ENCODE measurements at places on chromosomes 12 and 14. TPM values are rescaled to one million over a fixed set of nuclear protein-coding genes. Genes with fewer than 3 reads are reported as not detected.
A peak's percentile ranks its signal among the peaks of the same experiment; 100 is the strongest.

- DNase-seq: no peak
Observed at GRCh38 chr12:117847371-117847770, 121.4 kb downstream of the KSR2 start.

GRCh38 chr12:65892841-65893251 lies 68.6 kb downstream of the HMGA2 start:
- DNase-seq: no peak

DNA sequence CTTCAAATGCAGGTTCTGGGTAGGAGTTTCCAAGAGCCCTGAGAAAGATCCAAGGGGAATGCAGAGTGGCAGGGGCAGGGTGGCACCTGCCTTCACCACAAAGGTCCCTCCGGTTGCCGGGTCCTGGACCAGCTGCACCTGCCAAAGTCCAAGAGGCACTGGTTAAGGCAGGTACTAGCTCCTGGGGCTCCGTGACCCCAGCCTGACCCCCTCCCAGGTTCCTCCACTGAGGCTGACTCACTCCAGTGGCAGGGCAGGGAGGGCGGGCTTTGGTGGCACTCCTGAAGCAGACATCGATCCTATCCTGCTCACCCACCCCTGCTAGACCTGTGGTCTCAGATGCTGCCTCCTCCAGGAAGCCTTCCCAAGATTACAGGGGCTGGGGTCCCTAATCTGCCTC lies 11.4 kb downstream of the RPS6KL1 start:
- no peak for DNase-seq

DNA sequence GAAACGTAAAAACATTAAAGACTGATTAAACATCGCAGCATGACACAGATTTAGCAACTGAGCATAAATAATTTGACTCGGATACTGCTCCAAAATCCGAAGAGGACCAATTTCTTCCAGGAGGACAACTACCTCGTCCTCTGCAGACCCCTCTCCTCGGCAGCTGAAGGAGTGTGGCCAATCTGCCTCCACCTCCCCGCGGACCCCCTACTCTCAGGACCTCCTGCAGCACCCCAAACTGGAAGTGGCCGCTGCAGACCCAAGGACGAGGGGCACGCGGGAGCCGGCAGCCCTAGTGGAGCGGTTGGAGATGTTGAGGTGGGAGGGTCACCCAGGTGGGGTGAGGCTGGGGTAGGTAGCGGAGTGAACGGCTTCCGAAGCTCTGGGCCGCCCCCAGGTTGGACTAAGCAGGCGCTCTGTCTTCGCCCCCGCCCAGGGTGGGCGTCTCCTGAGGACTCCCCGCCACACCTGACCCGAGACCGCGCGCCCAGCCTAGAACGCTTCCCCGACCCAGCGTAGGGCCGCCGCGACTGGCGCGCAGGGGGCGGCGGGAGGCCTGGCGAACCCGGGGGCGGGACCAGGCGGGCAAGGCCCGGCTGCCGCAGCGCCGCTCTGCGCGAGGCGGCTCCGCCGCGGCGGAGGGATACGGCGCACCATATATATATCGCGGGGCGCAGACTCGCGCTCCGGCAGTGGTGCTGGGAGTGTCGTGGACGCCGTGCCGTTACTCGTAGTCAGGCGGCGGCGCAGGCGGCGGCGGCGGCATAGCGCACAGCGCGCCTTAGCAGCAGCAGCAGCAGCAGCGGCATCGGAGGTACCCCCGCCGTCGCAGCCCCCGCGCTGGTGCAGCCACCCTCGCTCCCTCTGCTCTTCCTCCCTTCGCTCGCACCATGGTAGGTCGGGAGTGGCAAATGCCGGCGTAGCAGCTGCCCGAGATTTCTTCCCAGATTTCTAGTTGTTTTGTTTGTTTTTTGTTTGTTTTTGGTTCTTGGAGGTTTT lies at the start of gene CALM1:
Gene CALM1, plus strand, starts transcription at position 689 of the 999 bp plus-strand sequence. Its CDS starts 202 bp downstream, at position 891.
- DNase-seq: peak; percentile 97

DNA sequence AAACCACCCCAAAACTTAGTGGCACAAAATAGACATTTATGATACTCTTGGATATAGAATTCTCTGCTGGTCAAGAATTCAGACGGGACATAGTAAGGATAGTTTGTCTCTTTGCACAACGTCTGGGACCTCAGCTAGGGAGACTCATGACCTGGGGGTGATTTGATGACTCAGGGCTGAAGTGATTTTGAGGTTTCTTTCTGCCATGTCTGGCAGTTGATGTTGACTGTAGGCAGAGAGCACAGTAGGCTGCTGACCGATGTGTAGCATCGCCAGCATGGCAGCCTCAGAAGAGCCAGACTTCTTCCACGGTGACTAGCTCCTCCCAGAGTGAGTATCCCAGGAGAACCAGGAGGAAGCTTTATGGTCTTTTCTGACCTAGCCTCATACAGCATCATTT lies 88.9 kb upstream of the FRMD6 start:
- no peak for DNase-seq

DNA sequence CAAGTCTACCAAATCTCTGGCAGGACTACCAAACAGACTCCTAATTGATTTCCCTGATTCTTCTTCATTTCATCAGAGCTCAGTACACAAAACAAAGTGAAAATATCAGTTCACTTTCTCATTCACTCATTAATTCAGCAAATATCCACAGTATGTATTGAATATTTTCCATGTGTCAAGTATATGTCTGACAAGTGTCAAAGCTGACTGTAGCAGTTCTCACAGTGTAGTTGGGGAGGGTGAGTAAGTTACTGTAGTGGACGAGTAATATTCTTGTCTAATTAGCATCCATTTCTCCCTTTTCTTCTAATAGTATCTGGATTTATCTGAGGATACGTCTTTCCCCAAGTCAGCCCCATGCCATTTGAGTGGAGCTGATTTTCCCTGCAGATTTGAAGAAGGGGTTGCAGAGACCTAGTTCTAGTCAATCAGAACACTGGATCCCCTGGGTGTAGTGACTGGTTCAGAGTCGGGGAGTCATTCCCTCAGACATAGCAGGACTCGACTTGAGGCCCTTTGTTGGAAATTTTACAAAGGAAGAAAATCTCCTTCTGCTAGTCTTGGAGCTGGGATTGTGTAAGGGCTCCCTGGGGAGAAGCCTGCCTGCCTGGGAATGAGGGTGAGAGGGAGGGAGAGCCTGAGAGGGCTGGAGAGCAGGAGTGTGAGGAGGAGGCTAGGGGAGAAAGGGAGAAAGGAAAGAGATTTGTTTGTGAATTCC lies 51.4 kb downstream of the GRIP1 start:
- DNase-seq: no peak

DNA sequence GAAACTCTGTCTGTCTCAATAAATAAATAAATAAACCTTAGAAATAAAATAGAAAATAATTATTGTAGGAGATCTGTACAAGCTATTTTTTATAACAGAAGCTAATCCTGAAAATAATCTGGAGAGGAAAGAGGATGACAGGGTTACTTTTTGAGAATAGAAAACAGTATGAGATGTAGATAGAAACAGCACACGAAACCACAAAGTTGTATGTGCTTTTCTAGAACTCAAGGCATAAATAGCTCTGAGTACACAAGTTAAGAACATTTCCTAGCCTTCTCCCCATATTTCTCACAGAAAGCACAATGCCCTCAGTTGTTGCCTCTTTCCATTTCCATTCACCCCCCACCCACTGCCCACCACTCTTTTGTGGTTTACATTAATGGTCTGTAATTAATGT lies 35.7 kb downstream of the SLC38A4 start:
- DNase-seq: no peak

DNA sequence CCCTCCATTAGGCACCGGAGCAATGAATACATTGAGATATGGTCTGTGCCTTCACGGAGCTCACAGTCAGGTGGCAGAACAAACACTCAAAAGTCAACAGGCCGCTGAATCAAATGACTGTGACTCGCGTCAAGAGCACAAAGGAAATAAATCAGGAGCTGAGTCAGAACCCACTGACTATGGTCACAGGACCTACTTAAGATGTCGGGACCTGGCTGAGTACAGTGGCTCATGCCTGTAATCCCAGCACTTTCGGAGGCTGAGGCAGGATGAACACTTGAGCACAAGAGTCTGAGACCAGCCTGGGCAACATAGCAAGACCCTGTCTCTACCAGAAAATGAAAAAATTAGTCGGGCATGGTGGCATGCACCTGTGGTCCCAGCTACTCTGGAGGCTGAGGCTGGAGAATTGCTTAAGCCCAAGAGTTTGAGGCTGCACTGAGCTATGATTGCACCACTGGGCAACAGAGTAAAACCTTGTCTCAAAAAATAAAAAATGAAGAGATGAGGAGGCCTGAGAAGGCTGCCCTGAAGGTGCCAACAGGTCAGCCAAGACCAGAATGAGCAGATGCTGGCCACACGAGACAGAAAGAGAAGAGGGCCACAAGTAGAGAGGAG lies 19.9 kb downstream of the TMEM233 start:
- DNase-seq: no peak

- no peak for DNase-seq
Observed at GRCh38 chr12:101935890-101936746, 58.7 kb downstream of the DRAM1 start.

DNA sequence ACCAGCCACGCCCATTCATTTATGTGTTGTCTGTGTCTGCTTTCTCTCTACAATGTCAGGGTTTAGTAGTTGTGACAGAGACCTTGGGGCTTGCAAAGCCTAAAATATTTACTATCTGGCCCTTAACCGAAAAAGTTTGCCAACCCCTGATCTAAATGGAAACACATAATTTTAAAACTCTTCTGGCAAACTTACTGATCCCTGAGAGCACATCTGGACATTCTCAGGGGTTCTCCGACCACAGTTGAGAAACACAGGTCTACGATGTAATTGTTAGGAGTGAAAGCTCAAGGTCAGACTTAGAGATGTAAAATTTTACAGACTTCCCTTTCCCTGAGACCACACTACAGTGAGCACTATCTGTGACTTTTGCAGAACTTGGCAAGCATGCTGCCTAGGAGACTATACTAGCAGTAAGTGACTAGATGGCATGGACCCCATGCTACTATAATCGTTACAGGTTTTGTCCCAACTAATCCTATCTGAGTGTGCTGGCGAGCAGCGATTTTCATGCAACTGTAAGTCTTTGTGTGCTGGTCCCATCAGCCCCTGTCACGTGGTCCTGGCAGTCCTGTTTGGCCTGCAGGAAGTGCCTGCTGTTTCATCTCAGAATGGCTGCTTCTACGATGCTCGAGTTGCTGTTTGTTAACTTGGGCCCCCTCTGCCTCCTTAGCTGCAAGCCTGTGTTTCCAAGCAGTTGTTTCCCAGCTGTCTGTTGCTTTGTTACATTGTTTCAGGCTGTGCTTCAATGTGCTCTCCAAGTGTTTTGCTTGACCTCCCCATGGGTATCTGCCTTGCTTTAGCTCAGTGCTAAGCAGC lies 21.6 kb downstream of the TMTC2 start:
- DNase-seq: no peak

DNA sequence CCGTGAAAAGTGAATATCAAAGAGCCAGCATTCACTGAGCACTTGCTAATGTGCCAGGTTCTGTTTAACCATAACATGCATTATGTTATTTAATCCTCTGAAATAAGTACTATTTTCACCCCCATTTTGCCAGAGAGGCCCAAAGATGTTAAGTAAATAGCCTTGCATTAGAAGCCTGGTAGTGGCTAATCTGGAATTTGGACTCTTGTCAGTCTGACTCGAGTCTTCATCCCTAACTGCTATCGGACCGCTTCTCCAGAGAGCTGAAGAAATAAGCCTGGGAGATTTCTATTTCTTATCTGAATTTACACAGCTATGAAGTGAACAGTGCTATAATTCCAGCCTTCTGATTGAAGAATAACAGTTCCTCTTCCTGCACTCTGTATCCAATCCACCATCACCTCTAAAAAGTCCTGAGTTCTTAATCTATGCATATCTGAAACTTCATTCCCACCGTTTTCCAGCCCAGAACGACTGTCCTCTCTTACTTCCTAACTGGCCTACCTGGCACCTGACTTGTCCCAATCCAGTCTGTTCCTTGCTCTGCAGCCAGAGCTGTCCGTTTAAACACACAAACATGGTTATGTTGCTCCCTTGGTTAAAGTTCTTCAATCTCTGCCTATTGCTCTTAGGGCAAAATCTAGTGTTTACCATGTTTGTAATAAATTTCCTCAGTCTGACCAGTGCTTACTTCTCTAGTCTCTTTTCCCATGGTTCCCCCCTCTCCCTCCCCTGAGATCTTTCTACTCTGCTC lies 2.3 kb downstream of the POLR3B start:
- no peak for DNase-seq

GRCh38 chr14:55077170-55078151 lies 26.0 kb downstream of the MAPK1IP1L start:
- DNase-seq: no peak

- no peak for DNase-seq
Observed at GRCh38 chr14:81519200-81520011, 14.2 kb downstream of the SEL1L start.

DNA sequence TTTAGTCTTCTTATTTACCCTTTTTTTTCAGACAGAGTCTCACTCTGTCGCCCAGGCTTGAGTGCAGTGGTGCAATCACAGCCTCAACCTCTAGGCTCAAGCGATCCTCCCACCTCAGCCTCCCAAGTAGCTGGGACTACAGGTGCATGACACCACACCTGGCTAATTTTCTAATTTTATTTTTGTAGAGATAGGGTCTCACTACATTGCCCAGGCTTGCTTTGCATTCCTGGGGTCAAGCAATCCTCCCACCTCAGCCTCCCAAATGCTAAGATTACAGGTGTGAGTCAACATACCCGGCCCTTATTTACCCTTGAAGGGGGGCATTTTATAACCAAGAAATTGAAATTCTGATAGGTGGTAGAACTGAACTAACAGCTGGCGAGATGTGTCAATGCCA lies 21.0 kb downstream of the HECTD4 start:
- DNase-seq: no peak

DNA sequence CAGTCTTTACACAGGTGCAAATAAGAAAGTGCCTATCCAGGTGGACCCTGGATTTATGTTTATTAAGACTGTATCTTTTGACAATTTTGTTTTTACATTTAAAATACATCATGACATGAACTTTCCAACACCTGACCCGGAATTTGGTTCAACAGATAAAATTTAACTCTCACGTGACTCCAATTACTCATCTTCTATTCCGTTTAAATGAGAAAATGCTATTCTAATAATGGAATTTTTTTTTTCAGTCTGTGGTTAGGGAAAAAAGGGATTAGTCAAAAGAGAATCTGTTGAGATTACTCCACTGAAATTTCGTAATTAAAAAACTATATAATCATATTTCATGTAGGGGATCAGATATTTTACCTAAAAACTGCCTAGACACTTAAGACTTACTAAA lies 11.1 kb downstream of the VPS37B start:
- no peak for DNase-seq

- no peak for DNase-seq
Observed at GRCh38 chr12:80679346-80680131, 27.9 kb upstream of the MYF6 start.

NFATC4 gene
- not detected for total RNA-seq

TC2N gene
- total RNA-seq: 138 TPM

ATF7IP gene
- 143 TPM for total RNA-seq

LTBR gene
- total RNA-seq: 0.38 TPM

TMEM132D gene
- not detected for total RNA-seq

SOCS4 gene
- 20.7 TPM for total RNA-seq

HOXC10 gene
- not detected for total RNA-seq

Measured in CD4-positive, alpha-beta T cell (primary cell).